ENCODE measurements at places on chromosomes 2 and 18.
A peak's percentile ranks its signal among the peaks of the same experiment; 100 is the strongest.

GRCh38 chr2:37119157-37119556 lies 34.8 kb downstream of the GPATCH11 start:
- DNase-seq: no peak

DNA sequence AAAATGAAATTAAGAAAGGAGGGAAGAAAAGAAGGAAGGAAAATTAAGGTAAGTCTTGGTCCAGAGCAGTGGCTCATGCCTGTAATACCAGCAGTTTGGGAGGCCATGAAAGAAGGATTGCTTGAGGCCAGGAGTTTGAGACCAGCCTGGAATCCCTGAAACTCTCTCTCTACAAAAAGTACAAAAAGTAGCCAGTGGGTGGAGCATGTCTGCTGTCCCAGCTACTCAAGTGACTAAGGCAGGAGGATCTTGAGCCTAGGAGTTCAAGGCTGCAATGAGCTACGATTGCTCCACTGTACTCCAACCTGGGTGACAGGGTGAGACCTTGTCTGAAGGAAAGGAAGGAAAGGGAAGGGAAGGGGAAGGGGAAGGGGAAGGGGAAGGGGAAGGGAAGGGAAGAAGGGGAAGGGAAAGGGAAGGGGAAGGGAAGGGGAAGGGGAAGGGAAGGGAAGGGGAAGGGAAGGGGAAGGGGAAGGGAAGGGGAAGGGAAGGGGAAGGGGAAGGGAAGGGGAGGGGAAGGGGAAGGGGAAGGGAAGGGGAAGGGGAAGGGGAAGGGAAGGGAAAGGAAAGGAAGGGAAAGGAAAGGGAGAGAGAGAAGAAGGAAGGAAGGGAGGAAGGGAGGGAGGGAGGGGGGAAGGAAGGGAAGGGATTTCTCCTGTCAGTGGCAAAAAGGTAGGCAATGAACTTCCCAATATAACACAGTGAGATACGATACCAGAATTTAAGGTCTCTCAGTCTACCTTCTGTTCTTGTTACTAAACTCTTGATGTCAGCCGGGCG lies 412.8 kb downstream of the CMPK2 start:
- no peak for DNase-seq

GRCh38 chr2:241007111-241007510 lies 8.7 kb downstream of the SNED1 start:
- DNase-seq: no peak

DNA sequence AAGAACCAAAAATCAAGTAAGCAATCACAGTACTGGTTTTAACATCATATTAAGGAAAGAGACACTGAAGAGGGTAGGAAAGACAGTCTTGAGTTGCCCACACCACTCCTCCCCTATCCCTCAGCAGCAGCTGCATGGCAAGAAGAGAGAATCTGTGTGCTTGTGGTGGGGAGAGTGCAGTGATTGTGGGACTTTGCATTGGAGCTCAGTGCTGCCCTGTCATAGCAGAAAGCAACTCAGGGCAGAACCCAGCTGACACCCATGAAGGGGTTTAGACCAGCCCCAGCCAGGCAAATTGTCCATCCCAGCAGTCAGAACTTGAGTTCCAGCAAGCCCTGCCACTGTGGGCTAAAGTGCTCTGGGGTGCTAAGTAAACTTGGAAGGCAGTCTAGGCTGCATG lies 40.8 kb upstream of the INPP4A start:
- DNase-seq: no peak

DNA sequence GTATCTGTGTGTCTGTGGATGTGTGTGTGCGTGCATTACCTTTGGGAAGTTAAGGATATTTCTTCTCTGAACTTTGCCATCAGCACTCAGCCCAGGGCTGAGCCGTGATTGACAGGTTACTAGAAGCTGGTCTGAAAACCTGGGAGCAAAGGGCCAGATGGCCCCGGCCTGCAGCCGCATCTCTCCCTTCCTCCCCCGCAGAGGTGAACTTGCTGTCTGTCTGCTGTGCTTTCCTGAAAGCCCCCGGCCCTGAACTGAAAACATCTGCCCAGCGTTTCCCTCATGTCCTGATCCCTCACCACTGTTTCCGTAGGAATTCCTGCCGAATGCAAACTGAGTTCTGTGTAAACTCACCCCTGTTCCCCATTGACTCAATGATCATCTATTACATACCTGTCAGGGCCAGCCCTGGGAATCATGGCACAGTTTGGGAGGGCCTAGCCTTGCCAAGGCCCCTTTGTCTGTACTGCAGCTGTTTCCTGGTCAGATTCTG lies 45.8 kb downstream of the MYCN start:
- no peak for DNase-seq

GRCh38 chr2:604385-604784 lies 72.8 kb downstream of the TMEM18 start:
- no peak for DNase-seq

DNA sequence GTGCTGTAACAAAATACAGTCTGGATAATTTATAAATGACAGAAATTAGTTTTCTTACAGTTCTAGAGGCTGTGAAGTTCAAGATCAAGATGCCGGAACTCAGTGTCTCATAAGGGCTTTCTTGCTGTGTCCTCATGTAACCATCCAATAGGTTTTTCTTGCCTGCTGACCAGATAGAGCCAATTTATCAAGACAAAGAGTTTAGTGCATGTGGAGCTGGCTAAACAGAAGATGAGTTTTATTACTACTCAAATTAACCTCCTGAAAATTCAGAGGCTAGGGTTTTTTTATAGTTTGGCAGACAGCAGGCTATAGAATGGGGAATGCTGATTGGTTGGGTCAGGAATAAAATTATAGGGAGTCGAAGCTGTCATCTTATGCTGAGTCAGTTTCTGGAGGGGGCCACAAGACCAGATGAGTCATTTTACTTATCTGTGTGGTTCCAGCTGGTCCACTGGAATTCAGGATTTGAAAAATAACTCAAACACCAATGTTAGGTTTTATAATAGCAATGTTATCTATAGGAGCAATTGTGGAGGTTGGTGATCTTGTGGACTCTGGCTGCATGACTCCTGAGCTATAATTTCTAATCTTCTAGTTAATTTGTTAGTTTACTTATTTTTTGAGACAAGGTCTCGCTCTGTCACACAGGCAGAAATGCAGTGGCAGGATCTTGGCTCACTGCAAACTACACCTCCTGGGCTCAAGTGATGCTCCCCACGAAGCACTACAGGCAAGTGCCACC lies 3.2 kb upstream of the PDK1 start:
- no peak for DNase-seq

- DNase-seq: no peak
Observed at GRCh38 chr2:68423966-68424650, 43.0 kb downstream of the FBXO48 start.

- no peak for DNase-seq
Observed at GRCh38 chr2:221553333-221553732, 18.8 kb downstream of the EPHA4 start.

DNA sequence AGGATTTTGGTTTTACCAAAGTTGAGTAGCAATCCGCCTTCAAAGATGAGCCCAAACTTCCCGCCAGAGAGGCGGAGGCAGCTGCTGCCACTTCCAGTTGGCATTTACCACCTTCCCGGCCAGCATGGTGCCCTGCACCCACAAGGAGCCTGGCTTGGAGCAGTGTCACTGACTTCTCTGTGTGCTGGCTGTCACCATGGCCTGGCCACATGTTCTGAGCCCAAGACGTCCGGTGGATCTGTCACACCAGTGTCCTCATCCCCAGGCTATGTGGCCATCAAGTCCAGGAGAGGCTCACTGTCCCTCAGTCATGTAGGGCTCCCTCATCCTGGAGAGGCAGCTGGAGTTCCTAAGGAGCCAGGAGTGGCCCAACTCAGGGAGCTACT lies 100.6 kb downstream of the ACKR3 start:
- DNase-seq: no peak

DNA sequence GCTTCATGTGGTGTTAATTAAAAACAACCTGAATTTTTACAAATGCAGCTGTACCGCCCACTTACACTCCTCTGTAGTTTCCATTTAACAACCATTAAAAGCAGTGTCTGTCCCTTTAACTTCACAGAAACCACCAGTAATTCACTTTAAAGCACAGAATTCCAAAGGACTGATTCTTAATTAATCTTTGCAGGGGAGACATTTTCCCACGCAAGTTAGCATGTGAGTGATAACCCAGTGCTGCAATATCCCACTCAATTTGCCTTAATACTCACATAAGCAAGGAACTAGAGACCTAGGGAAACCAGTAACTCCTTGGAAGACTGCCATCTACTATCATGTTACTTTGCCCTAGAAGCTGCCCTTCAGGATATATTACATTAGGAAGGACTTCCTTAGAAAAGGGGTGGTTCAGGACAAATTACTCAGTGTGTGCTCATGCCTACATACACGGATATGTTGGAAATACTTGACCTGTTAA lies 102.3 kb downstream of the OSR1 start:
- no peak for DNase-seq

DNA sequence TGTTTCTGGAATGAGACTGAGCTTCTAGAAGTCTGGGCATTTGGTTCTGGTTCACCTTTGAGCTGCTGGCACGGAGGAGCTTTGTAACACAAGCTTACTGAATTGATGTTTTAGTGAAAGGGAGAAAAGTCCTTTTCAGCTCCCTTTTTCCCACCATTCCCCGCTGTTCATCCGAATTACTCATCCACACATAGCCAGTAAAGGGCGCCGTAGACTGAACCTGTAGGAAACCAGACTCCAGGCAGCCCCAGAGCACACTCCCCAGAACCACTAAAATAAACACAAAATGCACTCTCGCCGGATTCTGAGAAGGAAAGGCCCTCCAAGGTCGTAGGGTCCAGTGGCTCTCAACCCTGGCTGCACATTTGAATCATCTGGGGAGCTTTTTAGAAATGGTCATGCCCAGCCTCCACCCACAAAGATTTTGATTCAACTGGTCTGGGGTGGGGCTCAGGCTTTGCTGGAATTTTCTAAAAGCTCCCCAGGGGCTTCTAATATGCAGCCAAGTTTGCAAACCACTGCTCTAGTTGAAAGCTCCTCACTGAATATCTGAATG lies 29.6 kb downstream of the TCF7L1 start:
- DNase-seq: no peak

GRCh38 chr2:127408004-127408806 lies 10.0 kb upstream of the PROC start:
- DNase-seq: peak; percentile 93

DNA sequence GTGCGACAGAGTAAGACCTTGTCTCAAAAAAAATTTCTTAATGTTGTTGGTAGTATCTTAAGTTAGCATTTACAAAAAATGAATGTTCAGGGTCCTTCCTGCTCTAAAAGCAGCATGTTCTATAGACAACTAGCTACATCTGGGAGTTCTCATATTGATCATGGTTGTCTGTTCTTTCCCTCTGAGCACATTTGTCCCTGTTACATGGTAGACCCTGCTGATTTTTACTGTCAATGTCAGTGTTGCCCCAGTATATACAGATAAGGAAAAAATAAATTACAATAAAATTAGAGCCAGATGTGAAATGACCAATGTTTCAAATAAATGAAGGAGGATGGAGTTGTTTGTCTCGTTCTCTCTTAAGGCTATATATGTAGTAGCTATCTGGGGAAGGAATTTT lies 63.2 kb downstream of the KCMF1 start:
- DNase-seq: no peak

DNA sequence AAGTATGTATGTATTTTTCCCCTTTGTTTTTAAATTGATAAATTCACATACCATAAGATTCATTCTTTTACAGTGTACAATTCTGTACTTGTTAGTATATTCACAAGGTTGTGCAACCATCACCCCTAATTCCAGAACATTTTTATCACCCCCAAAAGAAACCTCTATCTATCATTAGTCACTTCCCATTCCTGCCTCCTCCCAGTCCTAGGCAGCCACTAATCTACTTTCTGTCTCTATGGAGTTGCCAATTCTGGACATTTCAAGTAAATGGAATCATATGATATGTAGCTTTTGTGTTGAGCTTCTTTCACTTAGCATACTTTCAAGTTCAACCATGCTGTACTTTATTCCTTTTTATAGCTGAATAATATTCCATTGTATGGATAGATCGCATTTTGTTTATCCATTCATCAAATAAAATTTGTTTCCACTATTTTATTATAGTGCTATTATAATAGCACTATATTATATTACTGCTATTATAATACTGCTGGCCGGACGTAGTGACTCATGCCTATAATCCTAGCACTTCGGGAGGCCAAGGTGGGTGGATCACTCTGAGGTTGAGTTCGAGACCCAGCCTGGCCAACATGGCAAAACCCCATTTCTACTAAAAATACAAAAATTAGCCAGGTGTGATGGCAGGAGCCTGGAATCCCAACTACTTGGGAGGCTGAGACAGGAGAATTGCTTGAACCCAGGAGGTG lies 10.9 kb downstream of the STARD7 start:
- no peak for DNase-seq

GRCh38 chr2:136297312-136297711 lies 179.4 kb upstream of the CXCR4 start:
- no peak for DNase-seq

DNA sequence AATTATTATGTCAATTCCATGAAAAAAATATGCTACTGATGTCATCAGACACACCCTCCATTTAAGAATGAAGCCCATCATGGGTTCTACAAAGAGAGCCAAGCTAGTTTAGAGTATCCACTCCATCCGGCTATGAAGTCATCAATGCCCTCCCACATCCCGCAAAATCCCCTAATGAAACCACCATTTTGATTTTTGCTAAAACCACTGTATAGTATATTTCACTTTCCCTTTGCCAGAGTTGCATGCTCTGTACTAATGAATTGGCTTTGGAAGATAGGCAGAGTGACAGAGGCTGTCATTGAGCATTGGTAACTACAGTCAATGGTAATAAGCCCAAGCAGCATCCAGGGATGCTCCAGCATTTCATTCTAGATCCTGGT lies 118.6 kb downstream of the ANKRD44 start:
- DNase-seq: peak; percentile 50

DNA sequence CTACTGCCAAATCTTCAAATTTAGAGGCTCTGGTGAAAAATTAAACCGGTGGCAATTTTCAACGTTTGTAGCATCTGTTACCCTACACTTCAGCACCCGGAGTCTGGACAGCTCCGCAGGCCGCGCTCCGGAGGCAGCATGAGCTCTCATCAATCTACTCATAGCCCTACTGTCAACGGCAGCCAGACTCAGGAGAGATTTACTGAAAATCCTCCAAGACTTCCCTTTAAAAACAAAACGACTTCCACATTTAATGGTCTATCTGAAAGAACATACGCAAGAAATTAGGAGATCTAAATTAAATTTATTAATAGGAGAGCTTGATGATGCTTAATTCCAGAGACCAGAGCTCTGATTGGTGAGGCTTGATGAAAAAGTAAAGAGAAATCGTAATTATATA lies 970 bp upstream of the ADCYAP1 start:
- DNase-seq: peak; percentile 67

DNA sequence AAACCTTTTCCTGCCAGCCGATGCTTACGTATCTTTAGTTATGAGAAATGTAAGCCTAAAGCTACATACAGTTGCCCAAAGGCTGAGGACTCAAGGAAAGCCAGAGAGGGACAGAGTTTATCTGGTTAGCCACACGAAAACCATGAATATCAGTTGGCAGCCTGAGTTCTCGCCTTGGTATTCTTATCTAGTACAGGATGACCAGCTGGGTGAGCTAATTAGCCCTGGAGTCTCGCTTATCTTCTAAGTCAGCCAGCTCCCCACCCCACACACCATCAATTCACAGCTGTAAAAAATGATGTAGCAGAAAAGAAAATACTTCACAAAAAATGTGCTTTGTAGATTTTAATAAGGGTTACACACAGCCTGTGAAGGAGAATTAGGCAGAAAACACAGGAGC lies 617.5 kb upstream of the SOX11 start:
- no peak for DNase-seq

GRCh38 chr18:39805218-39805617 lies 2149.8 kb upstream of the PIK3C3 start:
- DNase-seq: no peak

- no peak for DNase-seq
Observed at GRCh38 chr2:15793078-15793913, 147.1 kb upstream of the MYCN start.
